ENCODE measurements at places on chromosomes 5 and 9.
A peak's percentile ranks its signal among the peaks of the same experiment; 100 is the strongest.

DNA sequence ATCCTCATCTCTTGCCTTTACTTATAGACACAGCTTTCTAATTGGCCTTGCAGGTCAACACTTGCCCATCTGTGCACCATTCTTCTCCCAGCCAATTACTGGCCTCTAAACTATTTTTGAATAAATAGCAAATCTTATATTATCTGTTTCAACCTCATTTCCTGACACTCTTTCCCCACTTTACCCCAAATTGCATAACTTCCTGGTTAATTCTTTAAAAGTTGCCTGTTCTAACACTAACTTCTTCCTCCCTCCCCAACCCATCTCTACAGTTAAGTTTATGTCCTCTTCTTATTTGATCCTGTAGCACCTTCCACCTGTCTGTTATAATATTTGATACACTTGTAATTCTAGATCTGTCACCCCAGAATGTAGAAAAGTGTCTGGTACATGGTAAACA, 372.1 kb downstream of the PDE4D start:
- DNase-seq: peak; percentile 28

DNA sequence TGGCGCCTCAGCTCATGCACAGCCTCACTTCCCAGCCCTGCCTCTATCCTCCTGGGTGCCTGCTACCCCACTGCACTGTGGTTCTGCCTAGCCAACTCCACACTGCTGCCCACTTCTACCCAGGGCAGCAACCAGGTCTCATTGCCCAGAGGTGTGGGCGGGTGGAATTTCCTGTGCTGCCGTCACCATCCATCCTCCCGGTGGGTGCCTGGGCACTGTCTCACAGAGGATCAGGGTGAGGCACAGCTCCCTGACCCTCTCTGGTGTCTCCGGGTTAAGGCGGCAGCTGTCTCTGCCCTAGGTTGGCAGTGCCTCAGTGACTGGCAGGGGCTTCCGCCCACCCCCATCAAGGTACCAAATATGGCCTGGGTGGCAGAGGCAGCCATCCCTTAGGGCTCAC, 4.3 kb upstream of the MTMR12 start:
- no peak for DNase-seq

DNA sequence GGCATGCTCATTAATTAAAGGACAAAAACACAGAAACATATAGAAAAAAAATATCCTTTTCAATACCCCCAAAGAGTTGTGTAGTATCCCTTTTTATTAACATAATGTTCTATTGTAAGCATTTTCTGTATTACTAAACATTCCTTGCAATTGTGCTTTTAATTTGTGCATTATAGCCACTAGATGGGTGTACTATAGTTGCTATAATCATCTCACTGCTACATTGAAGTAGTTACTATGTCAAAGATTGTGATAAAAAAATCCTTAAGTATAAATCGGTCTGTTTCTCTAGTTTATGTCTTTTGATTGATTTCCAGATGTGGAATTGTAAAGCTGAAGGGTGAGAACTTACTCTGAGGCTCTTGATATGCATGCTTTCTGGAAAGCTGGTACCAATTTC, 21.4 kb downstream of the FREM1 start:
- DNase-seq: no peak

DNA sequence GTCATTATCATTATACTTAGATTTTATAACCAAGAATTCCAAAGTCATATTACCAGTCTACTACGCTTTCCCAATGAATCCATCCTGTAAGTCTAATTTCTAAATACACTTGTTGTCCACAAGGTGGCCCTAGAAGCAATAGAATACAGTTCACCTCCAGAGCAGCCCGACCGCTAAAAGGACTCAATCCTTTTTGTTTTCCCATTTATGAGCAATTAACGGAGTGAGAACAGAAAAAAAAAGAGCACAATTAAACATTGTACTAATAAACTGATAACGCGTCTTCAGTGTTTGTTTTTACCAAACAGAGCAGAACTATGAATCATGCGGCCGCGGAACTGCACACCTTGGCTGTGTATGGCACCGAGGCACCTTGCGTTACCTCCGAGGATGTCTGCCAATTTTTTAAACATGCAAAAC, 160.7 kb upstream of the DAPK1 start:
- DNase-seq: no peak

GRCh38 chr5:74428275-74428674, 212.3 kb downstream of the ENC1 start:
- DNase-seq: no peak

- DNase-seq: no peak
Observed at GRCh38 chr5:144328494-144328893, 157.8 kb downstream of the KCTD16 start.

DNA sequence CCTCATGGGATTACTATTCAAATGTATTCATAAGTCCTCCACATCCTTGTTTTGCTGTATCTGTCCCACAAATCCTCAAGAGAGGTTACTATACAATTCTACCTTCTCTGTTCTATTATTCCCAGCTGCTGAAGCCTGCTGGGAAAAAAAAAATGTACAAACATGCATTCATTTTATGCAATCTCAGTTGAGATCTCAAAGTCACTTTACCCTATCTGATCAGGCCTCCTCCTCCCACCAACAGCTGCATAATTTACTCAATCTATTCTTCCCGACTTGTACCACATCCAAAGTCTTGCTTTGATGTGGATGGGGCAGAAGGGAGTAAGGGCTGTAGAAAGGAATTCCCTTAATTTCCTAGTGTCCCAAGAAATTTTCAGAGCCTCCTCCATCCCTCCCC, 28.6 kb downstream of the PSIP1 start:
- DNase-seq: no peak

GRCh38 chr9:70013598-70014196, 30.0 kb upstream of the MAMDC2 start:
- no peak for DNase-seq

DNA sequence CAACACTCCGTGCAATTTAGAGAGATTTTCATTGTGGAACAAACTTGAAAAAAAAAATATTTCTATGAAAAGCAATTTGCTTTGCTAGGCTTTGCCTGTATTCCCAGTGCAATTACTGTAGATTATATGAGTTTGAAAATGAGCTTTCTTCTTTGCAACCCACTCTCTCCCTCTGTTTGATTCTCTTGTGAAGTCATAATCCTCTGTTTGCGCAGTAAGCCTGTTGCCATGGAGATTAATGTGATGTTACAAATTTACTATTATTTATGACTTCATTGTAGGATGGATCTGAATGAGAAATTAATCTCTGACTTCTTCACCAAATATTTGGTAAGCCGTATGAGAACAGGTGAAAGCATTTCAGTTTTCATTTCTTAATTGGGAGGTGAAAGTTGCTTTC, 320.3 kb downstream of the SPATA31D1 start:
- DNase-seq: no peak

GRCh38 chr9:116219686-116220085, 66.1 kb downstream of the PAPPA start:
- DNase-seq: no peak

GRCh38 chr5:119651486-119651885, 22.1 kb downstream of the FAM170A start:
- DNase-seq: no peak

GRCh38 chr5:180352116-180353047, 754 bp downstream of the GFPT2 start:
- DNase-seq: no peak

DNA sequence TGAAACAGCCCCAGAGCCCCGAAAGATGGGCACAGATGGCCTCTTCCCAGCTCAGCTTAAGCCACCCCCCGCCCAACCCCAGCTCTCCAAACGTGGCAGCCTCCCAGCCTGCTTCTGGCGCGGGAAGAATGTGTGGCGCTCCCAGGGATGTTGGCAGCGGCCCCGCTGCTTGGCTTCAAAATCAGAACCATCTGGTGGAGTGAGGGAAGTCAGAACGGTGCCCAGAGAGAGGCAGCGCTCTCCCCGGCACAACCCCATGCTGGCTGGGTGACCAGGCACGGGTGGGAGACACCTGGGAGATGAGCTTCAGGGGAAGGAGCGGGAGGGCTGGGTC, 72.7 kb upstream of the ORM1 start:
- DNase-seq: no peak

- DNase-seq: no peak
Observed at GRCh38 chr9:109880276-109881169, 100.5 kb downstream of the PALM2AKAP2 start.

- no peak for DNase-seq
Observed at GRCh38 chr5:60178101-60178500, 284.6 kb upstream of the PDE4D start.

DNA sequence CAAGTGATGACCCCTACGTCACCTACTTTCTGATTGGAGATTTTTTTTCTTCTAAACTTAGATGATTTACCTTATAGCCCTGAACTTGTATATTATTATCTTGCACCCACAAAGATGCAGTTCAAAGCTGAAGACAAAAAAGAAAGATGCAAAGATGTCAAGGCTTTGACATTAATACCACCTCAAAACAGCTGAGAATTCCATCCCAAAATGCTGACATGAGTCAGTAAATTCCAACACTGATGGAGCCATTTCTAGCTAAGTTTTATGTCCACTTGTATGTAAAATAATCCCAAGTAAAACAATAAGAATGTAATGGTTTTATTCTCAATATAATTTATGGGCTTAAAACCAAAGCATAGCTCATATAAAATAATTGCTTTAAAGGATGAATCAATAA, 91.5 kb upstream of the CDH9 start:
- DNase-seq: no peak

- DNase-seq: no peak
Observed at GRCh38 chr5:58898006-58898405, 315.1 kb downstream of the RAB3C start.

GRCh38 chr9:89160806-89161205, 17.8 kb downstream of the SHC3 start:
- DNase-seq: no peak

DNA sequence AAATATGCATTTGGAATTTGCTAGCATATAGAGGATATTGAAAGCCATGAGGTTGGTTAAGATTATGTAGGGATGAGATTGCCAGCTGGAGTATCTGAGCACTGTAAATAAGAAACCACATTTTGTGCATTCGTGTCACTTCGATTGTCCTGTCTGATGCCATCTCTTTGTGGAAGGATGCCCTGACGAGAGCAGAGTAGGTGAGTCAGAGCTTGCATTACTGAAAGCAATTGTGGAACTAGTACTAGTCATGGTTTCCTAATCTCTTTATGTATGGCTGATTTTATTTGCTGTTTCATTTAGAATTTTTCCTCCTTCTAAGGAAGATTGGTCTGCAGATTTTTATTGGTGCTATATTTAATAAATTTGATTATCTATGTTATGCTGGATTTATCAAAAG, 14.5 kb upstream of the TAS2R1 start:
- no peak for DNase-seq

- no peak for DNase-seq
Observed at GRCh38 chr9:36991516-36992134, 42.4 kb downstream of the PAX5 start.

- DNase-seq: no peak
Observed at GRCh38 chr5:6453937-6454560, 5.4 kb downstream of the UBE2QL1 start.

GRCh38 chr9:86481466-86481865, 127.3 kb upstream of the TUT7 start:
- no peak for DNase-seq

- no peak for DNase-seq
Observed at GRCh38 chr9:113963017-113963620, 87.0 kb downstream of the ZNF618 start.

DNA sequence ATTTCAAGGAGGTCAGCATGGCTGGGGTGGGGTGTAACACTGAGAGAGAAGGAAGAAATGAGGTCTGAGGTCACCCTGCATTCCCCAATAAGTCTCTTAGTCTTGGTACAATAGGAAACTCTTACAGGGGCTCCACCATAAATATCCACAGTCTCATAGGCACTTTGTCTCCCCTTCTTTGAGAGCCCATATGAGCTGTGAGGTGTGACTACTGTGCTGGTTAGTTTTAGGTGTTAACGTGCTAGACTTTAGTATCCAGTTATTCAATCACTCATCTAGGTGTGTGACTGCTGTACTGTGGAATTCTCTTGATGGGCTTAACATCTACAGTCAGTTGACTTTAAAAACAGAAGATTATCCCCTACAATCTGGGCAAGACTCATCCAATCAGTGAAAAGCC, 378.1 kb upstream of the RFX3 start:
- DNase-seq: no peak

- DNase-seq: no peak
Observed at GRCh38 chr9:73807952-73808351, 656.3 kb downstream of the ANXA1 start.

GRCh38 chr5:59758566-59758965, 135.0 kb downstream of the PDE4D start:
- no peak for DNase-seq

- DNase-seq: no peak
Observed at GRCh38 chr5:32505756-32506155, 61.2 kb upstream of the ZFR start.

DNA sequence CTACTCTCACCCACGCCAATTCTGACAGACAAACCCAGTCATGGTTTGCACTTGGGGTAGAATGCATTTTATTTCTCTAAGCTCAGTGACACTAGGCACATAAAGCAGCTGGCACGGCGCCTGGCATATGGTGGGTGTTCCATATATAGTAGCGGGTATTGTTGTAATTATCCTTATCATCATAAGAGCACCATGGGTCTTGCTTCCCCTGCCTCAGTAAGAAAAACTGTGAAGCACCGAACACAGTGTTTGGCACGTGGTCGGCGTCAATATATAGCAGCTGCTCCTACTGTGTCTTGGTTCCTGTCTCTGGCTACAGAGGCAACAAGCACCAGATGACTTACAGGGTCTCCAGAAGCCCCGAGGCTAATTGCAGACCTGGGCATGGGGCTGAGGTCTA, 194.1 kb upstream of the PANK3 start:
- DNase-seq: no peak

DNA sequence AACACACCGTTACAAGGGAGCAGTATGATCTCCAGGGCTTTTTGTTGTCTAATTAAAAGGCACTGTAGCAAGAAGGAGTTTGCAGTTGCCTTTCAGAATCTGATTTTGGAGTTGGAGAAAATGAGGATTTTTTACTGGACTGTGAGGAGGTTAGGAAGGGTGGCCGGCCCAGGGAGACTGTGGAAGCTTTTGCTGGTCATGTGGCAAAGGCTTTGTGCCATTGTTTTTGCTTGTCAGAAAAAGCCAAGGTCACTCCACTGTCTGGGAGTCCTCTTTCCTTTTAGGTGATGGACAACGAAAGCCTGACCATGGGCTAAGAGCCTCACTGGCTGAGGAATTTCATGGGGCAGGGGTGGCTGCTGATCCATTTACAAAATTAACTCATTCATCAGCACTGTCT, 10.3 kb upstream of the WHRN start:
- DNase-seq: no peak

DNA sequence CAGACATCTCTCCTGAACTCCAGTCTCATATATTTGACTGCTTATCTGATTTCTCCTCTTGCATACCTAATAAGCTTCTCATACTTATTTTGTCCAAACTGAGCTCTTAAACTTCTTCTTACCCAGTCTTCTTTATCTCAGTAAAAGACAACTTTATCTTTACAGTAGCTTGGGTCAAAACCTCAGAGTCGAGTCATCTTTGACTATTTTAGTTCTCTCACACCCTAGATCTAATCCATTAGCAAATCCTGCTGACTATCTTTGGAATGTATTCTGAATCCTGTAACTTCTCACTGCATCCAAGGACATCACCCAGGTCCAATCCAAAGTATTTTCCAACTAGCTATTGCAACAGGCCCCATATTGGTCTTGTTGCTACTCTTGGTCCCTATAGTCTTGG, 11.8 kb upstream of the JAK2 start:
- DNase-seq: no peak

Measured in KG1 (cell line).